ENCODE measurements at places on chromosomes 7 and 10. TPM values are rescaled to one million over a fixed set of nuclear protein-coding genes. Genes with fewer than 3 reads are reported as not detected.

Gene ZNF722
- total RNA-seq = not detected

Gene UPK3BL2
- 11.6 TPM for total RNA-seq

Gene CDC14C
- not detected for total RNA-seq

Gene HOXA9
- total RNA-seq = not detected

Gene ZNF365
- not detected for total RNA-seq

Gene CPA1
- not detected for total RNA-seq

Gene MSMB
- not detected for total RNA-seq

Gene CCSER2
- 52.7 TPM for total RNA-seq

DNA sequence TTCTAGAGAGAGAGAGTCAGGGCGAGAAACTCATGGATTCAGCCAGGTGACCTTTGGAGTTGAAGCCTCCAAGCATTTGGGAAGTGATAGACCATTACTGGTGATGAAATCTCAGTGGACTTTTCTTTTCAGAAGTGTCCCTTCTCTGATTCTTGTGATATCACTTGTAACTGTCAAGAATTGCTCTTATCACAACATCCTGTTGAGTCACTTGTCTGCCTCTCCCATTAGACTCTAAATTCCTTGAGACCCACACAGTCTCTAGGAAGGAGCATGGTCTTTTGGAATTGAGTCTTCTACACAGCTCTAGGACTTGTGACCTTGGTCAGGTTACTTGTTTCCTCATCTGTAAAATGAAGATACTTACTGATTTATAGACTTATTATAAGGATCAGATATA lies 81.0 kb downstream of the CFAP58 start:
- H3K4me3 ChIP-seq = no peak overlapping the region
- no peak overlapping the region for H3K27ac ChIP-seq
- DNase-seq = no peak
- peaks cover 24% of the 10 kb centered on the region for H3K27me3 ChIP-seq

DNA sequence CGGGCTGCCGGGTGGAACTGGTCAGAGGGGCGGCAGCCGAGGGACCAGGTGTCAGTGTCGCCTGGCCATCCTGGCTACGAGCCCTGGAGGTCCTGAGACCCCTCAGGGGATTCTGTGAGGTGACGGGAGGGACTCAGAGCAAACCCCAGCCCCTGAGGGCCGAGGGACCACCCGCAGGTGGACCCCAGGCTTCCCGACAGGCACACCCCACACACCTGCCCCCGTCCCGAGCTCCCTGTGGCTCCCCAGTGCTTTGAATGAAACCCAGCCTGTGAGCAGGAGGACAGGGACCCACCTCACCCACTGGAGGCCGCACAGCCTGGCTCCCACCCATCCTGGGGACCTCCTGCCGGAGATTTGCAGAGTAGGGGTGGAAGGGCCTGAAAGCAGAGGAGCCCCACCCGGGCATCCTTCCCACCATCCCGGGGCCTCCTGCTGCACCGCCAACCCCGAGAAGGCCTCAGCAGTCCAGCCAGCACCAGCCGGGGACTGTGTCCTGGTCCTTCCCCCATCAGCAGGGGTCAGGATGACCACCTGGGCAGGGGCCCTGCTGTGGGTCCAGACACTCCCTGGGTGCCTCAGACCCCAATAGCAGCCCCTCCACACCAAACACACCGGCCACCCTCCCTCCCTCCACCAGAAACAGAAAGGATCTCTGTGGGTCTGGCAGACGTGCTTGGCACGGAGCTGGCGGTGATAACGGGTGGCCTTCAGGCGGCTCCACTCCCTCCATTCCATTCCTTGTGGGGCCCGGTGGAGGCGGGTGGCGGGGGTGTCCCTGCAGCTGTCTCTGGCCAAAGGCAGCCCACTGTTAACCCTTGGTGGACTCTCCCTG lies 13.9 kb downstream of the VENTX start:
- H3K27ac ChIP-seq = no peak overlapping the region
- H3K4me1 ChIP-seq = peaks cover 2% of the 10 kb centered on the region
- H3K4me3 ChIP-seq = no peak overlapping the region
- no peak for DNase-seq
- H3K27me3 ChIP-seq = peaks cover 5% of the 10 kb centered on the region

DNA sequence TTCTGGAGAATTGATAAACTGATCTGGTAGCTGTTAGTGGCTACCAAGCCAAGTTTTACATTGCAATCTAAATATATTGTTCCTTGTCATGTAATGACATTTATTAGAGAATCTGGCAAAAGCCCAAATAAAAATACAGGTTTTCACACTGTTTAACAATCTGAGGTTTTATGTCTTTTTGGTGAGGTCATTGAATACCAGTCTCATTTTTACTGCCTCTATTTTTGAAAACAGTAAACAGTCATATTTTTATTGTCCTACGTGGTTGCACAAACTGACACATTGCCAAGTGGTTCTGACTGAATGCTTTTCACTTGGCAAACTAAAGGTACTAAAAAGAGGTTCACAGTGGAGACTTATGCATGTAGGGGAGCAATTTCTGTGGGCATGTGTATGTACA lies 157.5 kb downstream of the PRKG1 start:
- H3K27ac ChIP-seq = no peak overlapping the region
- H3K4me1 ChIP-seq = no peaks in the 10 kb centered on the region
- DNase-seq = no peak
- no peaks in the 10 kb centered on the region for H3K36me3 ChIP-seq

DNA sequence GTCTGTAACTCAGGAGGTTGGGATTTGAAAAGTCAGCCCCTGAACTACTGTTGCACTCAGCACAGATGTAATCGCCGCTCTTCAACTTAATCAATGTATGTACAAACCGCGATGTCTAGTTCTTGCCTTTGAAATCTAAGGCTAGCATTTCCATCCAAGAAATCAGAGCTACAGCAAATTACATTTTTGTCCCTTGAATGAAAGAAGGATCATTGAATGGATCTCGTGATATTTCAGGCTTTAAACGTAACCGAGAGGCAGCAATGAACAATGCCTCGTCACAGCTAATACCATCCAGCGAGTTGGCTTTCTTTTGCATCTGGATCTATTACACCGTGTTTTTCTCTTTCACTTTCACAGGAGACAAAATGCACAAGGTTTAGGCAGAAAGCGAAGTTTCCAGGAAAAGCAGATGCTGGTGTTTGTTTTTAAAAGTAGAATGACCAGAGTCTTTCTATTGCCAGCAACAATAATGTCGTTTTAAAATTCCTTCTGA lies 5.5 kb downstream of the SKIDA1 start:
- H3K27ac ChIP-seq = peak overlapping the region; percentile 59
- DNase-seq = no peak
- H3K4me3 ChIP-seq = peak overlapping the region; percentile 78
- peaks cover 42% of the 10 kb centered on the region for H3K4me1 ChIP-seq
- peaks cover 56% of the 10 kb centered on the region for H3K27me3 ChIP-seq
- H3K36me3 ChIP-seq = no peaks in the 10 kb centered on the region

DNA sequence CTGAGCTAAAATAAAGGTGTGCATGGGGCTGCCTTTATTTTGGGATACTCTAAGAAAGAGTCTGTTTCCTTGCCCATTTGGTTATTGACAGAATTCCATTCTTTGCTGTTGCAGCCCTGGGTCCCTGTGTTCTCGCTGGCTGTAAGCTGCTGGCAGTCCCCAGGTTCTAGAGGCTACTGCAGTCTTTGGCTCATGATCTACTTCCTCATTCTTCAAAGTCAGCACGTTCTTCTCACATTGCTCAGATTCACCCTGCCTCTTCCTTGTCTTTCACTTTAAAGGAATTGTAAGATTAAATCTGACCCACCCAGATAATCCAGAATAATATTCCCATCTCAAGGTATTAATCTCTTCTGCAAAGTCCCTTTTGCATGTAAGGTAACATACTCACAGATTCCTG lies 620.3 kb downstream of the CCSER2 start:
- no peak overlapping the region for H3K4me3 ChIP-seq
- H3K4me1 ChIP-seq = no peaks in the 10 kb centered on the region
- no peak for DNase-seq
- no peaks in the 10 kb centered on the region for H3K36me3 ChIP-seq

DNA sequence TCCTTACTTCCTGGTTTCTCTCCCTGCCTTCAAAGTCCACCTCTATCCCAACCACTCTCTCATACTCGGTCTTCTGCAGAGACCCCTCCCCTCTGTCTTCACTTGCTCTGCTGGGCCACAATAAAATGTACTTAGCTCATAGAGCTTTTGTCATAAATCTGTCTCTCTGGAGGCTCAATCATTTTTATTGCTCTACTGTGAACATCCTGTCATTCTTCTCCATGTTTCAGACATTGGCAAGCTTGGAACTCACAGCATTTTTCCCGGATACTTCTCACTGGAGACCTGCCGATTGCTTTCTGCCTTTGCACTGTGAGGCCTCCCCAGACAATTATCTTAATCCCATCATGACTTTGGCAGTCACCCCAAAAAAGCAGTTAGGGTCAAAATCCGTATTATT lies 192.3 kb upstream of the ZMIZ1 start:
- peaks cover 2% of the 10 kb centered on the region for H3K36me3 ChIP-seq
- H3K27me3 ChIP-seq = peaks cover 35% of the 10 kb centered on the region
- H3K4me1 ChIP-seq = no peaks in the 10 kb centered on the region
- DNase-seq = no peak
- no peak overlapping the region for H3K27ac ChIP-seq
- no peak overlapping the region for H3K4me3 ChIP-seq

- H3K36me3 ChIP-seq = peaks cover 39% of the 10 kb centered on the region
- peak overlapping the region; percentile 94 for H3K27ac ChIP-seq
- H3K4me3 ChIP-seq = peak overlapping the region; percentile 60
- DNase-seq = peak; percentile 80
Measured at GRCh38 chr10:14588084-14588937, 186.4 kb downstream of the FAM107B start.

DNA sequence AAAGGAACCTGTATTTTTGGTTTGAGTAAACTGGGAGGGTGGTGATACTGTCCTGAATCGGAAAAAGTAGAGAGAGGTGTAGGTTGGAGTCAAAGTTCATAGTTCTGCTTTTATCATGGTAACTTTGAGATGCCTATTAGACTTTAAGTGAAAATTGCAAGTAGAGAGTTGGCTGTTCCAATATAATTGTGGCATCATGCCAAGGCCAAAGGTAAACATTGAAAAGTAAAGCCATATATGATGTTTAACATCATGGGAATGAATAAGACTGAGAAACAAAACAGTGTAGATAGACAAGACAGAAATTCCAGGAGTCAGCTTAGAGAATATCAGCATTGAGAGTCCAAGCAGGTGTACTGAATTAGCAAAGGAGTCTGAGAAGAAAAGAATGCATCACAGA lies 570.9 kb downstream of the HTR7 start:
- H3K27ac ChIP-seq = no peak overlapping the region
- no peaks in the 10 kb centered on the region for H3K4me1 ChIP-seq
- no peak for DNase-seq
- no peaks in the 10 kb centered on the region for H3K36me3 ChIP-seq

DNA sequence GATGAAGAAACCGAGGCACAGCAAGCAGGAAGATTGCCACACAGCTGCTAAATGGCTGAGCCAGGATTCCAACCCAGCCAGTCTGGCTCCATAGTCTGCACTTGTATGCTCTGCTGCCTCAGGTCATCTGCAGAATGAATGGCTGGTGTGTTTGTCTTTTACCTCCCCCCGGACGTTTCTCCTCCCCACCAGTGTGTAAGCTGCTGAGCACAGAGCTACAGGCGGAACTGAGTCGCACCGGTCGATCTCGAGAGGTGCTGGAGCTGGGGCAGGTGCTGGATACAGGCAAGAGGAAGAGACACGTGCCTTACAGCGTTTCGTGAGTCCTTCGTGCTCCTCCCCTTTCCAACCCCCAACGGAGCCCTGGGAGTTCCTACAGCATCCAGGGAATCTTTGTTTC lies 2.6 kb downstream of the CNPY4 start:
- no peak overlapping the region for H3K4me3 ChIP-seq
- H3K27ac ChIP-seq = peak overlapping the region; percentile 47
- H3K4me1 ChIP-seq = peaks cover 39% of the 10 kb centered on the region
- peaks cover 15% of the 10 kb centered on the region for H3K36me3 ChIP-seq
- H3K27me3 ChIP-seq = no peaks in the 10 kb centered on the region

DNA sequence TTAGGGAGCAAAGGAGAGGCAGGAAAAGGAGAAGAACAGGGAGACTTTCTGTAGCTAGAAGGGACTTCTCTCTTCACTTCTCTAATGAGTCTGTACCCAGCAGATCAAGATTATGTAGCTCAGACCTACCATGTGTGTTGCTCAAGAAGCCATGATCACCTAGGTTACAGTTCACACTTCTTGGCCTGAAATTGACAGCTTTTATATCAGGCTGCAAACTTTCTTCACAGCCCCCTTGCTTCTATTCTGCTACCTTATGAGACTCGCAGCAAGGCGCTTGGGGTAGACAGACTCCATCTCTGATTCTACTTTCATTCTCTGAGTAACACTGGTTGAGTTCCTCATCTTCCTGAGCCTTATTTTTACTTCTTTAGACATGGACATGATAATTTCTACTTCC lies 19.6 kb upstream of the GIMAP2 start:
- H3K4me1 ChIP-seq = peaks cover 92% of the 10 kb centered on the region
- H3K36me3 ChIP-seq = peaks cover 29% of the 10 kb centered on the region
- H3K27ac ChIP-seq = peak overlapping the region; percentile 93
- no peak for DNase-seq

DNA sequence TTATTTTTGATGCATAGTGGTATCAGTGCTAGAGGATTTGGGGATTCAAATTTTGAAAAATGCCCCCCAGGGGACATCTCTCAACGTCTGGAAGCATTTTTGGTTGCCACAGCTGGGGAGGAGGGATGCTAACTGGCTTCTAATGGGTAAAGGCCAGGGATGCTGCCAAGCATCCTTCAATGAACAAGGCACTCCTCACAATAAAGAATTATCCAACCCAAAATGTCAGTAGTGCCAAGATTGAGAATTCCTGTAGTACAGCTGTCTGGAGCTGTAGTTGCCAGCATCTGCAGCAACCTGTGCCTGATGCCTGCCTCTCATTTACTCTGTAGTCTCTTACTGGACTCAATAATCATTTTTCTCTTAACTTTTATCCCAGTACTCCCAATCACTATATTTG lies 53.5 kb downstream of the SEPTIN7 start:
- H3K4me3 ChIP-seq = no peak overlapping the region
- peaks cover 18% of the 10 kb centered on the region for H3K4me1 ChIP-seq
- peaks cover 41% of the 10 kb centered on the region for H3K36me3 ChIP-seq
- DNase-seq = no peak
- no peaks in the 10 kb centered on the region for H3K27me3 ChIP-seq

DNA sequence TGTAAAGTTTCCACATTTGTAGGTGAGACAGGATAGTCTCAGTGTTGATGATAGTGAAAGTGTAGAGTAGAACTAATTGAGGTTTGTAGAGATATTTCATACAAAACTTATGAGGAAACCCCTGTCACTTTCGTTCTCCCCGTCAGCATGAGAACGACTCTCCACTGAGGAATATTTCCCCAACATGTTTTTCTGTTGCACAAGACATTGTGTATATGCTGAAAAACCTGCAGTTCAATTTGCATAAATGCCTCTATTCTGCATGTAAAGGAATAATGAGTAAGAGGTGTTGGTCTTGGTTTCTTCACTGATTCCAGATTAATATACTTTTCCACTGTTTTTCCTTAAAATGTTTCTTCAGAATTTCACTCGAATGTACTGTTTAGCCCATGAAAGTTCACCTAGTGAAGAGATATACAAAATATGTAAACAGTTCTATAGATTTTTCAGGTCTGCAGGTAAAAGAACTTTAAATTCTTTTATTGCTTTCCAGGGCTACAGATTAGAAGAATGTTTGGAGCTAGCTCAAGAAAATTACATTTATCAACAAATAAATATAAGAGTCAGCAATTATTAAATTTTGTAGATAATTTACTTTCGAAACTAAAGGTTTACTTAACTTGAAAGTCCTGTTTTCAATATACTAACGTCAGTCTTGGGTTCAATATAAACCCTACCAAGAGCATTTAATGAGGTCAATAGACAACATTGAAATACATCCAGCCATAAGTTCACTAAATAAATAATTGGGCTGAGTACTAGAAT lies 37.2 kb downstream of the HEPACAM2 start:
- H3K36me3 ChIP-seq = no peaks in the 10 kb centered on the region
- peaks cover 60% of the 10 kb centered on the region for H3K27me3 ChIP-seq
- no peak overlapping the region for H3K27ac ChIP-seq
- H3K4me1 ChIP-seq = peaks cover 5% of the 10 kb centered on the region
- DNase-seq = no peak
- H3K4me3 ChIP-seq = no peak overlapping the region
